Right forelimb (tissue), 1 donor: ENCODE measurements at places on chromosomes 12 and 14.
A peak's percentile ranks its signal among the peaks of the same experiment; 100 is the strongest.

GRCh38 chr12:20601668-20602280 is 93.4 kb upstream of the SLCO1C1 start:
- no peak for DNase-seq

- DNase-seq, result no peak
Measured at GRCh38 chr14:34781242-34781641, 66.8 kb upstream of the CFL2 start.

DNA sequence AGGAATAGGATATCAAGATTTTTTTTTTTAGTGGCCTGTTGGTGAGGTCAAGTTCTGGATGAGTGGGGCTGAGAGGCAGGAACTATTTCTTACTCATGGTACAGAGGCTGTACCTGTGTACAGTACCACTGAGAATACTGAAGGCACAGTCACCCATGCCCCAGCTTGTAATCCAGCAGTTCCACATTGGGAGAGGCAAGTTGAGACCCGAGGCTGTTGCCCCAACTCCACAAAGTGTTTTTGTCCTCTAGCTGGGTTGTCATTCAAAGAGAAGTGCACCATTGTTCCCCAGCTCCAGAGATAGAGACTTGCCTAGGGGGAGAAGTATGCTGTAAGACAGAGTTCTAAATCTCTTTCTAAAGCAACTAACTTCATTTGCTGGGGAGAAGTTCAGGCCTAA is 38.7 kb downstream of the ARID2 start:
- DNase-seq, result no peak

- DNase-seq, result no peak
Measured at GRCh38 chr14:94097091-94097490, 13.4 kb upstream of the IFI27 start.

GRCh38 chr14:95098984-95099599 is 58.2 kb downstream of the DICER1 start:
- DNase-seq, result no peak

DNA sequence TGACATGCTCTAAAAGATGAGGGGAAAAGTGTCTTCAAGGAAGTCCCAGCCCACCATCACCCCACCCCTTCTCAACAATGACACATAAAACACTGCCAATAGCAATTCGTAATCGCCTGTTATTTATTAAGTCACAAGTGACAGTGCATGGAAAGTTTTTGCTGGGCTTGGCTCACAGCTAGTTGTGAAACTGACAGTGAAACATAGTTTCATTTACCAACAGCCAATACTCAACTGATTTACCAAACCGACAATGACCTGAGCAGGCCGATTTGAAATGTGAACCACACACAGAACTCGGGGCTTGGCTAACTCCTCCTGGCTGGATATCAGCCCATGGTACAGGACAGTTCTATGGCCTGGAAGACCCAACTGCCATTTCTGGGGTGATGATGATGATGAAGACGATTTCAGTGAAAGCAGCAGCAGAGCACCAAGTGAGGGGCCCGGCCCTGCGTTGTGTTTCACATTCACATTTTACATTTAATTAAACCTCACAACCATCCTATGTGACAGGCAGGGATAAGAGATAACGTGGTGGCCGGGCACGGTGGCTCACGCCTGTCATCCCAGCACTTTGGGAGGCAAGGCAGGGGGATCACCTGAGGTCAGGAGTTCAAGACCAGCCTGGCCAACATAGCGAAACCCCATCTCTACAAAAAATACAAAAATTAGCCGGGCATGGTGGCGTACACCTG is 42.7 kb downstream of the CAMKK2 start:
- no peak for DNase-seq

GRCh38 chr14:101223127-101223526 is 319.6 kb upstream of the RTL1 start:
- DNase-seq, result peak; percentile 27
